ENCODE measurements at places on chromosomes 12 and 14. TPM values are rescaled to one million over a fixed set of nuclear protein-coding genes. Genes with fewer than 3 reads are reported as not detected.

DNA sequence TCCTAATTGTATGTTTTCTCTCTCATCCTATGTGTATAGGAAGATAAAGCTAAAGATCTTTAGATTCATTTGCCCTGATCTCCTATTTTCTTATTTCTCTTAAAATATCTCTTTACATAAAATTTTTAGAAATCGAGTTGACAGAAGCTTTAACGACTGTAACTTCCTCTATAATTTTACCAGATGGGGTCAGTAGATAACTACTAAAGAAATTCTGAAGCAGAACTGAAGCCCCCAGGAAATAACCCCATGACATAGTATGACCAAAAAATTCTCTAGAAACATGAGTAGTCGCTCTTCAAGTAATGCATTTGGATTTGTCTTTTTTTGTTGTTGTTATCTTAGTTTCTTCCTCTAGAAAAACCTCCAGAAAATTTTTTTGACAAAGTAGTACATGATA is 288.0 kb downstream of the ERC1 start:
- no peak for DNase-seq
- H3K27ac ChIP-seq: no peak overlapping the region
- no peak overlapping the region for H3K4me3 ChIP-seq

- no peak overlapping the region for H3K27ac ChIP-seq
- H3K36me3 ChIP-seq: no peaks in the 10 kb centered on the region
- peaks cover 6% of the 10 kb centered on the region for H3K4me1 ChIP-seq
- DNase-seq: no peak
- no peak overlapping the region for H3K4me3 ChIP-seq
These were observed 5.1 kb upstream of the SPATA7 start for GRCh38 chr14:88380405-88380804.

DNA sequence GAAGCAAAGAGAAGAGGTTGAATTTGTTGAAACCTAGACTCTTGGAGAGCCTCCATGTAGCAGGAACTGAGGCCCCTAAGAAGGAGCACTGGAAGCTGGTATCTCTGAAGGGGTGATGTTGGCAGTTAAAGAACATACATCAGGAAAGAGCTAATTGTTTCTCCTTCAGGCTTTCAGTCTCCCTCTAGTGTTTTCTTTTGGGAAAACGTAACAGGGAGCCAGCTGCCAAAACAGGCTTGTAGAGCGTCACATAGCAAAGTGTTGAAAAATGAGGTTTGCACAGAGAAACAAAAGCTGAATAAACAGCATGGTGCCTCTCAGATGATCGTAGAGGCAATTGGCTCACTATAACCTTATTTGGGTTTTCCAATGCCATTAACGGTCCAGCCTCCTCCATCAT is 46.9 kb upstream of the CAND1 start:
- no peak overlapping the region for H3K4me3 ChIP-seq
- H3K36me3 ChIP-seq: no peaks in the 10 kb centered on the region
- no peak overlapping the region for H3K27ac ChIP-seq
- no peak for DNase-seq

DNA sequence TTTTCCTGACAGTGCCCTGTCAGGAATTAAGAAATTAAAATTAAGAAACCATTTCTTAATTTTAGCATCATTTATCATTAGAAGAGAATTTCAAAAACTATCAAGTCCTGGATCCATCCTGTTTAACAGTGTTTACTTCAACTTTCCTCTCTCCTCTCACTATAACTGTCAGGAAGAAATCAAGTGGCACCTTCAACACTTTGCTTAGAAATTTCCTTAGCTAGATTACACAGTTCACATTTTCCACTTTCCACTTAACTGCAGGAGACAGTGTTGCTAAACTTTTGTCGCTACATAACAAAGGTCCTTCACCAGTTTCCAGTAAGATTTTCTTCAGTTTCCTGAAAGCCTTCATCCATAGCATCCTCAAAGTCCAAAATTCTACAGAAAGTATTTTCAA is 21.9 kb upstream of the OR10P1 start:
- peaks cover 3% of the 10 kb centered on the region for H3K4me1 ChIP-seq
- no peaks in the 10 kb centered on the region for H3K36me3 ChIP-seq
- no peak overlapping the region for H3K27ac ChIP-seq
- no peak for DNase-seq

- H3K36me3 ChIP-seq: peaks cover 47% of the 10 kb centered on the region
- H3K27ac ChIP-seq: peak overlapping the region; percentile 95
- H3K27me3 ChIP-seq: no peaks in the 10 kb centered on the region
- H3K4me3 ChIP-seq: peak overlapping the region; percentile 85
- peaks cover 78% of the 10 kb centered on the region for H3K4me1 ChIP-seq
- peak; percentile 94 for DNase-seq
These were observed 874 bp downstream of the ISCU start for GRCh38 chr12:108563136-108563803.

GRCh38 chr12:68521321-68521839 is 89.3 kb upstream of the RAP1B start:
- H3K27me3 ChIP-seq: no peaks in the 10 kb centered on the region
- H3K36me3 ChIP-seq: no peaks in the 10 kb centered on the region
- H3K27ac ChIP-seq: peak overlapping the region; percentile 25
- H3K4me1 ChIP-seq: peaks cover 14% of the 10 kb centered on the region
- H3K4me3 ChIP-seq: no peak overlapping the region

DNA sequence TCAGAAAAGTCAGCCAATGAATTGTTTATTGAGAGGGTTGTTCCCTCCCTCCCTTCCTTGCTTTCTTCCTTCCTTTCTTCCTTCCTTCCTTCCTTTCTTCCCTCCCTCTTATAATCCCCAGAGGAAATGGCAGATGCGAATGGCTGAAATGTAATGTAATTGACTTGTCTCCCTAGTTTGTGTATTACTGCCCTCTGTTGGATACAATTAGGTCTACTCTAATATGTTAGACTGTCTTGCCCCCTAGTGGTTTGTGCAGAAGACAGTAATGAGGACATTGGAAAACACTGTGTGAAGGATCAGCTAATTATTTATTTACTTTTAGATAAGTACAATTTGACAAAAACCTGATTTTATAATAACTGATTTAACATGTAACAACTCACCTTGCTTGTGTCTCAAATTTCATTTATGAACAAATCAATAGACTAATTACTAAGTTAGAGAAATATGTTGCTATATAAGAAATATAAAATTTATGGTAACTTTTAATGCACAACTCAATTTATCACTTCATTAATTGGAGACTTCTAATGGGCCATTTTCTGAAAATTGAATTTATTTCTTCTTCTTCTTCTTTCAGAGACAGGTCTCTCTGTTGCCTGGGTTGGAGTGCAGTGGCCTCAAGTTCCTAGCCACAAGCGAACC is 229.8 kb upstream of the LRIG3 start:
- no peaks in the 10 kb centered on the region for H3K27me3 ChIP-seq
- H3K4me3 ChIP-seq: no peak overlapping the region
- no peaks in the 10 kb centered on the region for H3K36me3 ChIP-seq
- DNase-seq: no peak

GRCh38 chr14:37198273-37198598 is 499 bp downstream of the MIPOL1 start:
- peak overlapping the region; percentile 92 for H3K27ac ChIP-seq
- no peak for DNase-seq

GRCh38 chr14:90574188-90575131 is 177.6 kb downstream of the CALM1 start:
- H3K36me3 ChIP-seq: peaks cover 13% of the 10 kb centered on the region
- DNase-seq: no peak
- peaks cover 55% of the 10 kb centered on the region for H3K4me1 ChIP-seq

GRCh38 chr12:51886021-51886710 is 1.7 kb upstream of the ANKRD33 start:
- no peaks in the 10 kb centered on the region for H3K36me3 ChIP-seq
- no peak overlapping the region for H3K4me3 ChIP-seq
- peaks cover 19% of the 10 kb centered on the region for H3K4me1 ChIP-seq
- peak overlapping the region; percentile 58 for H3K27ac ChIP-seq

GRIN2B gene
- 0.42 TPM for total RNA-seq

CIROP gene
- not detected for total RNA-seq

CMKLR1 gene
- 12.4 TPM for total RNA-seq

NAA25 gene
- total RNA-seq: 13.8 TPM

RERG gene
- 5.0 TPM for total RNA-seq

C14orf119 gene
- 36.0 TPM for total RNA-seq
